ENCODE measurements at places on chromosomes 7 and 10. TPM values are rescaled to one million over a fixed set of nuclear protein-coding genes. Genes with fewer than 3 reads are reported as not detected.

GRCh38 chr7:641269-641671, 85.2 kb upstream of the DNAAF5 start:
- ATAC-seq, result no peak

DNA sequence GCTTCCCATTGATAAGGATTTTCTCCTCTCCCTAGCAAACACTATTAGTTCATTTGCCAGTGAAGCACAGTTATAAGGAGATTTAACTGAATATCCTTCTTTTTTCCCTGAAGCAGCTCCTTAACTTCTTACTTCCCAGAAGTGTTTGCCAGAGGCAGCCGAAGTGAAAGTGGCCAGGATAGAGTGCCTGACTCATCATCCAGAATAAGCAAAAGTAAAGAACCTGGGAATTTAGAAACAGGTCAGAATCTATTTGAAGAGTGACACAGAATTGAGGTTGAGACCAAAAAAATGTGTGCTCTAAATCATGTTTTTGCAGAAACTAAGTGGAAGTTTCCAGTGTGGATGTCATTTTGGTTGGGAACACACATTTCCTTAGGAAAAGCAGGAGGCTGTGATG, 249.6 kb upstream of the VWC2 start:
- ATAC-seq, result no peak

DNA sequence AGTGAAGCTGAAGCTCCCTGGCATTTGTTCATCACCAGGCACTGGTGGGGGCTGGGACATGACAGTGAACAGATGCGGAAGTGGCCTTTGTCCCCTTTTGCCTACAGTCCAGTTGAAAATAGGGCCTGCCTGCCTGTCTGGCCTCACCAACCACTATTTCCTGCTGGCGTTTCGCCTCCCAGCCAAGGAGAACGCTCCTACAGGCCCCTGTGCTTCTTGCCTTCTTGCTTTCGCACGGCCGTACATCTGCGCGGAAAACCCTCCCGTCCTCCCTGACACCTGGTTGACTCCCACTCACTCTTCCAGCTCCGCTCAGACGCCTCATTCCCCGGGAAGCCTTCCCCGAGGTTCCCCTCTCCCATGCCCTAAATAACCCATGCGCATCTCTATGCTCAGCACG, 317.3 kb downstream of the PRPF18 start:
- ATAC-seq, result peak; percentile 86

DNA sequence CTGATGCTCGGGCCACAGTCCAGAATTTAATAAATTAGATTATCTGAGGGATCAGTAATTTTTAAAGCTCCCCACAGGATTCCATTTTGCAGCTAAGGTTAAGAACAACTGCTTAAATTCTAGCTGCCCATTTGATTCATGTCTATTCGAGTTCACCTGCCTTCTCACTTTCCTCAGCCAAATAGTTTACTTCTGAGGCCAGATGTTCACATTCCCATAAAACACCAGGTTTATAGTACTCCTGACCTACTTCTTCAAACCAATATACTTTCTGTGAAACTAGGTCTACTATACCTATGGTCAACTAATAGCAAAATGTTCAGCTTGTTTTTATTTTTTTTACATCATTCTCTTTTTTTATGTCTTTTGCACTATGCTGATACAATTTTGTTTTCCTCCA, 86.3 kb downstream of the GPR158 start:
- no peak for ATAC-seq

DNA sequence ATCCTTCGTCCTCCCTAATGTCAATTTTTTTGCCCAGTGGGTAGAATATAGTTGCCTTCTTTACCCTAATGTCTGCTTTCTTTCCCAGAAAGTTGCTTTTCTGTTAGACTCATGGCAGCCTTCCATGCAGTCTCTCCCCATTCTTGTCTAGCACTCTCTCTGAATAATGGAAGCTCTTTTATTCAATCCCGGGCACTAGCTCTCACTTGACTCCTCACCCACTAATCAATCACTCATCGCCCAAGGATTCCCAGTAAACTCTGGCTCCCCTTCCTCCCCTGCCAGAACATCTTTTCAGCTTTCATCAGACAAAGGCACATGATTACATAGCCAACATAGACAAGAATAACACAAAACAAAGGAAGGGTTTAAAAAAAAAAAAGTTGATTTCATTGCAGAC, 100.2 kb upstream of the RELN start:
- ATAC-seq, result peak; percentile 91

Gene AOAH
- total RNA-seq, result 0.73 TPM

Gene ASB10
- not detected for total RNA-seq

Gene CCL26
- total RNA-seq, result not detected

- no peak for ATAC-seq
Measured at GRCh38 chr10:73398024-73398423, 15.8 kb downstream of the ANXA7 start.

DNA sequence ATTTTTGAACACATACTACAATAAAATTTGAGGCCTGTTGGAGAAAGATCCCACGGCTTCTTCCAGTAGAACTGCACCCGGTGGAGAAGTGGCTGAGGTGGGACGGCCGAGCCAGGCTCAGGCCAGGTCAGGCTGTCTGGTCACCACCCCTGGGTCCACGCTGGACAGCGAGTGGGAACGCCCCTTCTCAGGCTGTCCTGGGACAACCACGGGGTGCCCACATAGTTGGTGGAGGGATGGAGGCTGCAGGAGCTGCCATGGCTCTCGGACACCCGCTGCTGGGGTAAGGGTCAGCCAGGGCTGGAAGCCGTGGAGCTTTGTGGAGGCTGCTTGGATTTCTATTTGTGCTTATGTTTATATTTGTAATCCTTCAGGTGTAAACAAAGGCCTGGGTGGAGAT, 206.5 kb downstream of the DNAJB6 start:
- no peak for ATAC-seq

GRCh38 chr7:71424166-71425035, 292.5 kb downstream of the GALNT17 start:
- no peak for ATAC-seq

Data from motor neuron (in vitro differentiated cells).